ENCODE measurements at places on chromosomes 7 and 10.

DNA sequence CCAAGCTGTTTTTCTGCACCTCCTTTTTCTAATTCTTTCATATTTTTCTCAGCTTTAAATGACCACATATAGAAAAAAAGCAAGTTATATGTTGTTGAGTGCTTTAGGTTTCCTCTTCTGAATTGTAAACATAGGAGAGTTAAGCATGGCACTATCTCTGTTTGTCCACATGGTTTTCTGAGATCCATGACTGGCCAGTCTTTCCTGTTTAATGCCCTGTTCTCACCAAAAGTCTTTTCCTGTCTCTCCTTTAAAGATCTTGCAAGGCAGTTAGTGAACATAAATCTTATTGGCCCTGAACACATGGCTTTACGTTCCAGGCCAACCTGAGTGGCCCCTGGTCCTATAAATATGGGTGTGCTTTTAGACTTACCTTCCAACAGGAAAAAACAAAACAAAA, 19.4 kb downstream of the TRPV5 start:
- DNase-seq = no peak

GRCh38 chr7:127214956-127215718, 37.6 kb downstream of the GRM8 start:
- no peak for DNase-seq

DNA sequence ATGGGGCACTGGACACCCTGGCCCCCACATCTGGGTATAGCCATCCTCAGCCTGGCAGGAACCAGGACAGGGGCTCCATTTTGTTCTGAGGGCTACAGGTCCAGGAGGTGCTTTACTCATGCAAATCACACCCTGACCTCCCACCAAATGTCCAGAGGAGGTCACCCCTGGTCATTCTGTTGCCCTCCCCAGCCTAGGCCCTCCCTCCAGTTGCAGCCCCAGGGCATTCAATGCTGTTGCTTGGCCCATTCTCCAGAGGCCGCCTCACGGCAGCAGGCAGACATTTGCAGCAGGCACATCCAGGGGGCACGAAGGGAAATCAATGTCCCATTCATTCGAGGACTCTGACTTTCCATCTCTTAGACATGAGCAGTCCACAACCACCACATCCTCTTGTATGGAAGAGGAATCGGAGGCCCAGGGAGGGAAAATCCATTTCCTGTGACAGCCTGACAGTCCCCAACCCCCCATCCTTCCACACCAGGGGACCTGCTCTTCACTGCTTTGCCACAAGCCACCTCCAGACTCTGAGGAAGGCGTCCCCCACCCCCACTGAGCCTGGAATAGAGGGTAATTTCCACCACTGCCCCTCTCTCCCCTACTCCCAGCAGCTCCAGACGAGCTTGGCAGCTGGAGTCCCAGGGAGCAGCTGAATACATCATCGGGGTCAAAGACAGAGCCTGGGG, 76.2 kb upstream of the UNC5B start:
- peak; percentile 25 for DNase-seq

DNA sequence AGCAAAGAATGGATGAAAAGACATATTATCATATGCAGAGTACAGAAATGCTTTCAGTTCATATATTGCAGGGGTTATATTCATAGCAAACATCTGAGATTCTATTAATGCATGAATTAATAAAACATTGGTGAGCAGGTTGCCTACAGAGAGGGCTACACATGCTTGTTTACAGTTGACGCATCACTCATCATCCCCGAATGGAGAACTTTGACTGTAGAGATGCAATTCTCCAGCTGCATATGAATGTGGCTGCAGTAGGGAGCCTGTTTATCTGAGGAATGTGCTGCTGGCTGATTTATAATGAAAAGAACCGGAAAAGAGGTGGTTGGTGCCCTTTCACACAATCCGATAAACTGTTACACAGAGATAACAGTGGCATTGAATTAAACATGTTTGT, 116.5 kb downstream of the GRM3 start:
- peak; percentile 9 for DNase-seq

DNA sequence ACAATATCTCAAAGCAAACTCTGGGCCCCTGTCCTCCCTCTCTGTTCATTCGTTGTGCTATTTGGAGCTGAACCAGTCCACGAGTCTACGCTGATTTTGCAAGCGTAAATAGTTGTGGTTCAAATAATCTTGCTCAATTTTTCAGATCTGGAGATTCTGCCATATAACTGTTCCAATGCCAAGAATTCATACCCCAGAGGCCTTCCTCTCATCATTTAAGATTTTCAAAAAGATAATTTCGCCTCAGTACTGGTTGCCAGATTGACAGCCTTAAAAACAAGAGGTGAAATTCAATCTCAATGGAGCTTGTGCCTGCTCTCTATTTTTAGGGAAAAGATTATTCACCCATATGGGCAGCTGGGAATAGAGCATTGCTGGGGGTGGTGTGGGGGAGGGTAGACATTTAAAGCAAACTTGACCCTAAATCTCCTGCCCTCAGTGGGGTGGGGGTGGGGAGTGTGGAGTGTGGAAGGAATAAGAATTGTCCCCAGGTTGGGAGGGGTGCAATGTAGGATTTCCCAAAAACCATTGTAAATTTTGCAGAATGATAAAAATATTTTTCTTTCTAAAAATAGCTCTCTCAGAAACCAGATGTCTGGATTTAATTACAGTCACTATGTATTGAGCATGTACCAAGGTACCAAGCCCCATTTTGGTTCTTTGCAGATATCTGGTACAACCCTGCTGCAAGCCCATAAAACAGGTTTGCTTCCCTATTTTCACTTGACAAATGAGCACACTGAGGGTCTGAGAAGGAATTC, 104.7 kb upstream of the EEPD1 start:
- no peak for DNase-seq

GRCh38 chr7:22849172-22849571, 26.5 kb upstream of the TOMM7 start:
- no peak for DNase-seq

- no peak for DNase-seq
These were observed 110.6 kb downstream of the EMX2 start for GRCh38 chr10:117653170-117653515.

DNA sequence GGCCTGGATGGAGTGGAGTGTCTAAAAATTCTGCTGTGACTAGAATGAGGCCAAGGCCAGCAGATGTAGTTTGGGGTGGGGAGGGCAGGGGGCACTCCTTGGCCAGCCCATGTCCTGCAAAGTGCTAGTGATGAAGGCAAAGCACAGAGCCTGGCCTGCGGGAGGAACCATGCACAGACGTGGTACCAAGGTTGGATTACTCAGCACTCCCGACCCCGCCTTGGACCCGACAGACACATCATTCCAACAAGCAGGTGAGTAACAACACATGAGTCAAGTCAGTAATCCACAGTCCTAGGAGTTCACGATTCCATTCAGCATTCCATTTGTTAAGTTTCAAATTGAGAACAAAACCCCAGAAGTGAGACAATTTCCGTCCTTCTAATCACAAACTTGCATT, 317.3 kb downstream of the TCERG1L start:
- DNase-seq = no peak

DNA sequence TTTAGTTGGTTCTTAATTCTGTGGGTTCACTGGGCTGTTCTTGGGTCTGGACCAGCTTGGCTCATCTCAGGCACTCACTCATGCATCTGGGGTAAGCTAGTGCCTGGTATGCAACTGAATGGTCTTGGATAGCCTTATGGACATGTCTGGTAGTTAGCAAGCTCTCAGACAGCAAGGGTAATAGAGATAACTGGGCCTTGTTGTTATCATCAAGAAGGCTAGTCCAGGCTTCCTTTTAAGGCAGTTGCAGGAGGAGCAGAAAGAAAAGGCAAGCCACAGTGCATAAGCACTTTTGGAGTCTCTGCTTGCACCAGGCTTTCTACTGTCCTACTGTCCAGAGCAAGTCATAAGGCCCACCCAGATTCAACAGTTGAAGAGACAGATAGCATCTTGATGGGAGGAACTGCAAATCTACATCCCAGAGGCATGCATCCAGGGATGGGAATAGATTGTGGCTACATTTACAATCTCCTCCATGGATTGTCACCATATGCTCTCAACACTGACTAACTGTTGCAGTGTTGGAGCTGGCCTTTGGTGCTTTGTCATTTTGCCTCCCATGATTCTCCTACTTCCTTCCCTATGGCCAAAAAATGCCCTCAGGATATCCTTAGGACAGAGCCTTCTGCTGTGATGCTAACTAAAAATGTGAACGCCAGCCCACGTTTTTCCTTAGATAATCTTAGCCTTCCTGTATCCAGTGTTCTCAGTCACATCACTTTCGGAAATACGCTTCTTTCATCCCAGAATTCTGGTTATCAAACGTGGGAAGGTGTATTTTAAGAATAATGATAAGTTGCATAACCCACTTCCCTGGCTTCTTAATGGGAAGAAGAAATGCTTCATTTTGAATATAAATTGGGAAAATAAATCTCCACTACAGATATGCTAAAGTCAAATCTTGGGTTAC, 3.6 kb downstream of the GIMAP4 start:
- no peak for DNase-seq
